ENCODE measurements at places on chromosomes 12 and 14.

GRCh38 chr12:54657105-54657607, 9.0 kb upstream of the DCD start:
- DNase-seq: no peak

DNA sequence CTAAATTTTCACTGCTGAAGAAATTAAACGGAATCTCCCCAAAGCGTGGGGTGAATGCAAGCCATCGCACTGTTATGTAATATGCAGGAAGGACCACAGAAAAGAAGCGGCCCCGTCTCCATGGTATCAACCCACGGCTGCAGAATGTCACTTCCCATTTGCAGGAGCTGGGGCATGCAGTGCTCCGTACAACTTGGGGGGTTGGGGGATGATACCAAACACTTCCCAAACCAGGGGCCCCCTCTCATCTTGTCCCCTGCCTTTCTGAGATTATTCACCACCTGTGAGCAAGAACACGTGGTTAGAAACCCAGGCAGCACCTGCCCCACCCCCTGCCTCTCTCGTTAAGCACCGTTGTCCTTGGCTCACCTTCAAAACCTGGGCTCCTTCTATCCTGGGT, 505.1 kb upstream of the TMEM132C start:
- no peak for DNase-seq

- no peak for DNase-seq
These were observed 50.7 kb downstream of the DIP2B start for GRCh38 chr12:50555471-50555885.

- DNase-seq: no peak
These were observed 38.5 kb upstream of the BAZ1A start for GRCh38 chr14:34913619-34914018.

DNA sequence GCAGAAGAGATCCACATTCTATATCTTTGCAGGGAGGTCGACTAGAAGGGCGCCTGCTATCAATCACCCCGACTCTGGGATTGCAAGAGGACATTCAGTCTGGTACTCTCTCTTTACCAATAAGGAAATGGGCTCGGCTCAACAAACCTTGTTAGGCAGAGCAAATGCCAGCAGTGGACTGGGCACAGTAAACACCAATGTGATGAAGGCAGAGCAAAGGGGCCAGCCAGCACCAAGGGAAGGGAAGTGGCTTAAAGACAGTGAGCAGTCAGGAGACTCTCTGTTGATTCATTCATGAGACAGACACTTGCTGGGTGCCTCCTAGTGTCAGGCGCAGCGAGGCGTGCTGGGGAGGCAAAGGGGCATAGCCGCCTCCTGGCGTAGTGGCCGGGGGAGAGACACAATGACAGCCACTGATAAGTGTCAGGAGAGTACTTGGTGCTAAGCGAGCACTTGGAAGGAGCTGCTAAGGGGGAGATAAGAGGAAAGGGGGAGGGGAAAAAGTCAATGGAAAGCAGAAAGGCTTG, 34.1 kb downstream of the TMCC3 start:
- no peak for DNase-seq

GRCh38 chr12:52323416-52324152, 2.4 kb upstream of the KRT83 start:
- no peak for DNase-seq

GRCh38 chr12:94677778-94678177, 27.4 kb upstream of the TMCC3 start:
- DNase-seq: no peak

DNA sequence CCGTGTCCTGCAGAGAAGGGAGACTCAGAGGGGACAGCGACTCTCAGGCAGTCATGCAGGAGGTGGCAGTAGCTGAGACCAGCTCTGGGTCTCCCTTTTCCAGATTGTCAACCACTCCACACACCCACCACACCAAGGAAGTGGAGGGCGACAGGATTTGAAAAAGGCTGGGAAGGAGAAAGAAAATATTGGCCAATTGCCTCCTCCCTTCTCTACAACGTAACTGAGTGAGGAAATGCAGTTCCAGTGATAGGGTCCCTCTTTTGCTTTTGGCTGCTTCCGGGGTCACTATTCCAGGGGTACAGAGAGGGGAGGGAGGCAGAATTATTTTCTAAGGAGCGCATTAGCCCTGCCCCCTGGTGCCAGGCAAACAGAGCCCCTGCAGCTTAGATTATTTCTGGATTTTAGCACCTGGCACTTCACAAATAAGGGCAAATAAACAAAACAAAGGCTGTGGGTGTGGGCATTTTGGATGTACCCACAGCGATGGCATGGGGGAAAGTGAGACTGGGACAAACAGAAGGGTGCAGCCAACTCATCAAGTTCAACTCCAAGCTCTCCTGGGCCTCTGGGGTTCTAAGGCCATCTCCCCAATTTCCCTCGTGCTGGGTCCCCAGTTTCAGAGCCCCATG, 20.4 kb downstream of the ASB2 start:
- DNase-seq: no peak

- no peak for DNase-seq
These were observed 85.4 kb upstream of the TMEM260 start for GRCh38 chr14:56494167-56494566.

DNA sequence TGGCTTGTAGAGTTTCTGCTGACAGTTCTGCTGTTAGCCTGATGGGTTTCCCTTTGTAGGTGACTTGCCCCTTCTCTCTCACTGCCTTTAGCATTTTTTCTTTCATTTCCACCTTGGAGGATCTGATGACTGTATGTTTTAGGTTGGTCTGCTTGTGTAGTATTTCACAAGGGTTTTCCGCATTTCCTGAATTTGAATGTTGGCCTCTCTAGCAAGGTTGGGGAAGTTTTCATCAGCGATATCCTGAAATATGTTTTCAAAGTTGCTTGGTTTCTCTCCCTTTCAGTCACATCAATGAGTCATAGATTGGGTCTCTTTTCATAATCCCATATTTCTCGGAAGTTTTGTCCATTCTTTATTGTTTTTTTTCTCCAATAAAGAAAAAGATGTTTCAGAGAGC, 11.4 kb downstream of the NOPCHAP1 start:
- DNase-seq: no peak

- DNase-seq: no peak
These were observed 72.8 kb upstream of the ABCD2 start for GRCh38 chr12:39692258-39692853.

GRCh38 chr12:116577154-116577561, 18.0 kb downstream of the MAP1LC3B2 start:
- DNase-seq: no peak

GRCh38 chr14:20427231-20428009, 8.5 kb downstream of the KLHL33 start:
- no peak for DNase-seq

- no peak for DNase-seq
These were observed 171.1 kb downstream of the DAD1 start for GRCh38 chr14:22417914-22418313.

DNA sequence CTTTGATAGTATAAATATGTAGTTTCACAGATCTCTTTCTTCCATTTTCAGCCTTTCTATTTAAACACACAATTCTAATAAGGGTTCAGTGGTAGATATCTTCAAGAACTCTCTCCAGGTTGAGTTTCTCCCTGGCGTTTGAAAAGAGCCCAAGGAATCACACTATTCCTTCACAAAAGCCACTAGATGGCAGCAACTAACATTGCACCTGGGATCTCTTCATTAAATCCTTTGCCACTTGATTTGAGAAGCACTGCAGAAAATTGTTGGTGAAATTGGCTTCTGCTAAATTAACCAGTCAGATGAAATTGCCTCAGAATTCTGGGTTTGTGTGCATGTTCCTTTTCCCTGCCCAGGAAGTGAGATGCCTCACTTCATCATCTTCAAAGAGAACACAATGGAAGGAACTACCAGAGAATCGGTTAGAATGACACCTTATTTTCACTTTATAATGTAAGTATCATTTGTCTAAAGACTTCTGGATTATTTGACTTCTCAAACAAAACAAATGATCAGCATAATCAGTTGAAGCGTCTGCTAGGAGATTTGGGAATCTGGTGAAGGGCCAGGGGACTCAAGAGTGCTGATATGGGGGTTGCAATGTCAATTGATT, 6.8 kb downstream of the CCDC198 start:
- DNase-seq: no peak

DNA sequence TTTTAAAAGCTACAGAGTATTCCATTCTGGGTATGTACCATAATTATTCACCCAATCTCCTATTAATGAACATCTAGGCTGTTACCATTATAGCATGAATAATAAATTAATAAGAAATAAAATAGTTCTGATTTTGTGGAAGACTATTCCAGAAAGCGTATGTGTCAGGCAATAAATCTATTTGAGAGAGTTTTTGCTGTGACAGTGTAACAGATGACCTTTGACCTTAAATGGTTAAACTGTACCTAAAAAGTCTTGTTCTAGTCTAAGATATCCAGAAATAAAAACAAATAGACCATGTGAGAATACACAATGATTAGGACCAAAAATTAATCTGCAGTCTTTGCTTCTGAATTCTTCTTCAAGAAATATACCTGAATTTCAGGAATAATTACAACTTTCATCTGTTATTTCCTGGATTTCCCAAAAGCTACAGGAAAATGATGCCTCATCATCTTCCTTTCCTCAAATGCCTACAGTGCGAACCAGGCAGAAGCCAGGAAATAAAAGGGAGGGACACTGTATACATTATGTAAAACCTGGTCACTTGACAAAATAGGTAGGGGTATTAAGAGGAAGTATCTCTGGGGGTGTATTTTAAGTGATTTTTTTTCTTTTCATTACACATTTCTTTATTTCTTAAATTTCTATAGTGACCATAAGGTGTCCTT, 7.3 kb downstream of the TM7SF3 start:
- DNase-seq: no peak

DNA sequence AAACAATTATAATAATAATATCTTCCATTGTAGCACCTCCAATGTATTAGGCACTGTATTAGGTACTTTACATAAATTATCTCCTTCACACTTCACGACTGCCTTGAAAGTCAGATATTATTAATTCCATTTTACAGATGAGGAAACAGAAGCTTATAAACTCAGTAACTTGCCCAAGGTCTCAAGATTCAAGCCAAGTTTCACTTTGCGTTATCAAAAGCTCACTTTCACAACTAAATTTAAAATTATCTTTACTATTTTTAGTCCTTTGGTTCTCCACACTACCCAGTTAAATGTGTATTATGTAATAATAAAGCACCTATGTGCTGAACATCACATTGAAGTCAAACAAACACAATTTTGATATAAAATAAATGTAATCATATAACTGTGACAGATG, 55.8 kb downstream of the NUMB start:
- no peak for DNase-seq

GRCh38 chr14:103696466-103697071, 18.7 kb downstream of the XRCC3 start:
- DNase-seq: no peak

DNA sequence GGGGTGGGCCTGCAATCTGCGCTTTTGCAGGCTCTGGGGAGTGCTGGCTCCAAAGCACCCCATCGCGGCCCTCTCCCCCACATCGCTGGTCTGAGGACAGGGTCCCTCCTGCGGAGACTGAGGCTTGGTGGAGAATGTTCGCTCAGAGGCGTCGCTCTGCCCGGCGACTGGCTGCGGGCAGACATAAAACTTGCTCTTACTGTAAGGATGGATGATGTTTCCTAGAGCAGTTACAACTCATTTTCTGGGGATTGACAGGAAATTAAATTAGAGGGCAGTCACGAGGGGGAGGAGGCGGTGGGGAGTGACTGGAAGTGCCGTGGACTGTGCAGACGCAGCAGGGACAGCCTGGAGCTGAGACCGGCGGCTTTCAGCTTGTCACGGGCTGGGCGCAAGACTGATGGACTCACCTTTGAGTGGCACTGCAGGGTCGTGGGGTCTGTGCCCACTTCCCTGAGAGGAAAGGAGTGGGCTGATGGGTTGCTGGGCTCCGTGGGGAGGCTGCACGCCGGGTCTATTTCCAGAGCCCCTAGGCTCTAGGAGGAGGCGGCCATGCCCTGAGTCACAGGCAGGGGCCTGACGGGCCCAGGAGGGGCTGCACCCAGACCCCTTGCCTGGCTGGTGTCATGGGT, 32.8 kb downstream of the NOC4L start:
- DNase-seq: no peak

DNA sequence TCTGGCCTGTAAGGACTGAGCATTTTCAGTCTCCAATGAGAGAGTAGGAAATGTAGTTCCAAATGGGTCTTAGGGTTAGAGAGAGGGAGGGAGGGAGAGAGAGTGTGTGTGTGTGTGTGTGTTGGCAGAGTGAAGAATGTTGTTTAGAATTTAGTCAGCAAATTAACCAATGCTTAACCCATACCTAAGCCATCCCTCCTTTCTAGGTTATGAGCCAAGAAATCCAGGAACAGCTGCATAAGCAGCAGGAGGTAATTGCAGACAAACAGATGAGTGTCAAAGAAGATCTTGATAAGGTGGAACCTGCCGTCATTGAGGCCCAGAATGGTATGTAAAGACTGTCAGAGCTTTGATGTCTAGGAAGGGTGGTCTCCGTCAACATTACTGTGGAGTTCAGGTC, 56.9 kb downstream of the HSP90AA1 start:
- no peak for DNase-seq

DNA sequence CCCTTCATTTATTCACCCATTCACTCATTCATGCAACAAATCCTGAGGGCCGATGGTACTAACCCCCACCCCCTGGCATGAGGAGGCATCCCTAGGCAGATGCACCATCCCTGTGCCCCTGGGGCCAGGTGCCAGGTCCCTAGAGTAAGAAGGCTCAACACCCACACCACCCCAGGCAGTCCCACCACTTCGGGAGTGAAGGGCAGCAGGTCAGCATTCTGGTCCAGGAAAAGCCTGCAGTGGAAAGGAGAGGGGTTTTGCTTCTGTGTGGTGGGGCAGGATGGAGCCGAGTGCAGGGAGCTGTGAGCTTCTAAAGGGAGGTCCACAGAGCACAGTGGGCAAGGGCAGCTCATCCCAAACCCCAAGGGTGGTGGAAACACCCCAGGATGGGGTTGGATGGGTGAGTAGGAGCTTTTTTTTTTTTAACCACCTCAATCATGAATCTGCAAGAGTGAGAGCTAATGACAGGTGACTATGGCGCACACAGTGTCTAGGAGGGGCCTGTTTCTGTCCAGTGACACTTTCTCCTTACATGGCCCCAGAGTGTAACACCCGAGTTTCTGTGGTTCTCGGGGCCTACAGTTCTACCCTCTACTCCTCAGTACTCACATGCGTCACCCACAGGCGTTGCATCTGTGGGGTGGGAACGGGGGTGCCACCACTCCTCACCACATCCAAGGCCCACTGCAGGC, 414.3 kb downstream of the TMEM121 start:
- no peak for DNase-seq

GRCh38 chr12:1170411-1170810, 179.4 kb downstream of the ERC1 start:
- DNase-seq: no peak

DNA sequence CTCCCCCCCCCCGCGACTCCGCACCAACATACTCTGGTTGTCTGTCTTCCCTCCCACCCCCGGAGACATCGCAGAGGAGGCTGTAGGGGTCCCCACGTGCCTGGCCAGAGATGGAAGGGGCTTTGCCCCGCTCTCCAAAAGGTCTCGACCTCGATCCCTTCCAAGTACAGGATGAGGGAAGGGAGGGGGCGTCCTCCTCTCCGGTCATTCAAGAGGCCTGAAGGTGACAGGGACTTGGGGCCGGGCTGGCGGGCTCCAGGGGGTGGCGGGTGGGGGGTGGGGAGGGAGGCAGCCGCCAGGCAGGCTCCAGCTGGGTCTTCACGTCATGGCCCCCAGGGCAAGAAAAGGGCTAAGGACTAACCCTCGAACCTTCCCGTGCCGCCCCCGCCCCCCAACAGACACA, 15.1 kb downstream of the TBX3 start:
- DNase-seq: no peak

Measured in CD8-positive, alpha-beta memory T cell (primary cell).